ENCODE measurements at places on chromosomes 1 and 21. TPM values are rescaled to one million over a fixed set of nuclear protein-coding genes. Genes with fewer than 3 reads are reported as not detected.
A peak's percentile ranks its signal among the peaks of the same experiment; 100 is the strongest.

DNA sequence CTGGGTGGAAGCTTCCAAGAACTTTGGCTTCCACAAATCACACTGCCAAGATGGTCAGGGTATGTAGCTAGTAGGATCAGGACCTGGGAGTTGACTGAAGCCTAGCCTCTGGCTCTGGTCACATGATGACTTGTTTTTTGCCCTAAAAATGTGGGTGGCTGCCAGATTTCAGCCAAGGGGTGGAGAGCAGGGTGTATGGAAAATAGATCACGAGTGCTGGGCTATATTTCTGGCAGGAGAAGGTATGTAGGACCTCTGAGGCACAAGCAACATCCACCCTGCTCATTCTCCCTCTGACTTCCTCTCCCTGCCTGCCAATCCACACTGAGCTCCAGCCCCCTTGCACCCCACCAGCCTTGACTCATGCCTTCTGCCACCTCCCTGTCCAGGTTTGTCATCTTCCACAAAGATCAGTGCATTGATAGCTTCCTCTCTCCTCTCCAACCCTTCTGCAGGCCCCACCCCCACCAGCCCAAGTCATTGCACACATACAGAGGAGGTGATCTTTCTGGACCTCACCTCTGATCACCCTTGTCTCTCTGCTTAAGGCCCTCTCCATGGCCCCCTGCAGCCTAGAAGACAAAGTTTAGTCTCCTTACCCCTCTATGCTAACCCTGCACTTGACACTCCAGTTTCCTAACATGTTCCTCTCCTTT, 8.3 kb upstream of the CYP4B1 start:
- DNase-seq = no peak

SERPINC1 gene
- total RNA-seq = not detected

- DNase-seq = no peak
These were observed 234.9 kb downstream of the PTPRC start for GRCh38 chr1:198873696-198874230.

GRCh38 chr1:27513958-27514357, 24.0 kb upstream of the WASF2 start:
- DNase-seq = no peak

UBE2U gene
- total RNA-seq = not detected

GRCh38 chr1:32876341-32877210, 5.9 kb upstream of the FNDC5 start:
- DNase-seq = peak; percentile 81

VTCN1 gene
- total RNA-seq = 0.33 TPM

GRCh38 chr21:40729761-40730425, 117.1 kb downstream of the DSCAM start:
- no peak for DNase-seq

- peak; percentile 93 for DNase-seq
These were observed 11.1 kb upstream of the S100A11 start for GRCh38 chr1:152047730-152048415.

- peak; percentile 90 for DNase-seq
These were observed 77.8 kb downstream of the ALPL start for GRCh38 chr1:21586846-21587601.

- peak; percentile 76 for DNase-seq
These were observed 5.8 kb downstream of the KISS1 start for GRCh38 chr1:204190212-204191211.

DNA sequence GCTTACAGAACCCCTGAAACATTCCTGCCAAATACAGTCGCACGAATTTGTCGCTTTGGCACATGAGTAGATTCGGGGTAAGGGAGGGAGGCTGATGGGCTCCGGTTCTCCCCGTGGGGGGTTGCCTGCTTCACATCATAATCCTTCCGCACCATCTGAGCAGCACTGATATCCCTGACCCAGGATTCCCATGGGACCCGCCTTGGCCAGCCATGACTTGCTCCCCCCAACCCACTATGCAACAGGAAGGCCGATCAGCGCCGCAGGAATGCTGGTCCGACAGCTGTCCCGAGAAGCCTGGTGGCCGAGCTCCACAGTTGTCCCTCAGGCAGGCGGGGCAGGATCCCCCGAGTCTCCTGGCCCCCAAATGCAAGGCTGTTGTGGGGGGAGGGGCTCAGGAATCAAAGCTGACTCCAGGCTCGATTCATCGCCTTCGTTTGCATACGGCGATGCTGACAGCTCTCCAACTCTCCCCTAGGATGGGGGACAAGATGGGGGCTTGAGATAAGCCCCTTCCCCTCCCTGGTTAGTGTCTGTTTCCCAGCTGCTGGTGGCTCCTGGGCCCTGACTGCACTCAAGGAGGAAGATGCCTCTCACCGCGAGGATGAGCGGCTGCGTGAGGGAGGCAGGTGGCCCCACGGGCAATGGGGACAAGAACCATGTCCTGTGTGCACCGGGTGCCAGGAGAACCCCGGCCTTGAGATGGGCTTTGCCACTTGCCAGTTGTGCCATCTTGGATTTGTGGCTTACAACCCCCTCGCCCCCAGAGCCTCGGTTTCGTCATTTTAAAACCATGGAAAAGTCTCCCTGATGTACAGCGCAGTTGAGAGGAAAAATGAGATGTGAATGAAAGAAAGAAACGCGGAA, 9.3 kb downstream of the DRAXIN start:
- no peak for DNase-seq
